ENCODE measurements at places on chromosomes 5 and 9. TPM values are rescaled to one million over a fixed set of nuclear protein-coding genes. Genes with fewer than 3 reads are reported as not detected.

Gene IL5
- not detected for polyA plus RNA-seq

Gene NPDC1
- polyA plus RNA-seq = 11.5 TPM

Gene UNC13B
- 5.3 TPM for polyA plus RNA-seq

Gene CAMK2A
- not detected for polyA plus RNA-seq

Gene DRD1
- polyA plus RNA-seq = not detected

Gene CDH6
- polyA plus RNA-seq = not detected

Gene SMU1
- 11.0 TPM for polyA plus RNA-seq

Gene GLRA1
- polyA plus RNA-seq = not detected

Gene F2R
- 12.5 TPM for polyA plus RNA-seq

Gene ORM2
- not detected for polyA plus RNA-seq

- no peak for DNase-seq
These were observed 6.3 kb upstream of the MVB12B start for GRCh38 chr9:126320158-126320922.

DNA sequence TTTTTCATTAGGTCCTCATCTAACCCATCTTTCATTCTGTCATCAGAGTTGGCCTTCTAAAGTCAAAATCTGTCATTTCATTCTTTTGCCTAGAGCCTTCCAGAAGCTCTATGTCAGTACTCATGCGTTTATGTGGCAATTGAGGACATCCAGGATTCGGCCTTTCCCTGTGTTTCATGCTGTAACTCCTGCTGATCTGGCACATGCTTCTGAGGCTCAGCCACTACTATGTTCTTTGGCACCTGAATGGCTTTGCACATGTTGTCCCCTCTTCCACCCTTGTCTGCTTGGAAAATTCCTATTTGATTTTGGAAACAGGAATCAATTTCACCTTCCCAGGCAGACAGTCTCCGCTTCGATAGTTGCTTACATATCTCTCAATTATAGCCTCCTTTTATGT is 84.9 kb downstream of the GDNF start:
- DNase-seq = no peak

- DNase-seq = peak; percentile 36
These were observed 2.1 kb downstream of the NR3C1 start for GRCh38 chr5:143401227-143402016.

- no peak for DNase-seq
These were observed 9.0 kb upstream of the DIPK1B start for GRCh38 chr9:136703276-136703860.

DNA sequence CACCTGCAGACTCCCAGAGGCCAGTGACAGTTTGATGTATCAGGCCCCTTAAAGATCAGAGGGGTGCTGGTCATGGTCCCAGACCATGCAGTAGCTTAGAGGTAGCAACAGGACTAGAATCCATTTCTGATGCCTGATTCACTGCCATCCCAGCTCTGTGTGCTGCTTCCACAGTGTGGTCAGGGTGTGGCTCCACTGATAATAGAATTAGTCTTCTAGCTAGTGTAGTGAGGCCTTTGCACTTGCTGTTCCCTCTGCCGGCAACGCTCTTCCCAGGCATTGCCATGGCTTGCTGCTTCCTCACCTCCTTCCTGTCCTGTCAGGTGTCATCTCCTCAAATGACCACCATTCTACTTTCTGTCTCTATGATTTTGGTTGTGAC is 15.8 kb downstream of the PPARGC1B start:
- no peak for DNase-seq

DNA sequence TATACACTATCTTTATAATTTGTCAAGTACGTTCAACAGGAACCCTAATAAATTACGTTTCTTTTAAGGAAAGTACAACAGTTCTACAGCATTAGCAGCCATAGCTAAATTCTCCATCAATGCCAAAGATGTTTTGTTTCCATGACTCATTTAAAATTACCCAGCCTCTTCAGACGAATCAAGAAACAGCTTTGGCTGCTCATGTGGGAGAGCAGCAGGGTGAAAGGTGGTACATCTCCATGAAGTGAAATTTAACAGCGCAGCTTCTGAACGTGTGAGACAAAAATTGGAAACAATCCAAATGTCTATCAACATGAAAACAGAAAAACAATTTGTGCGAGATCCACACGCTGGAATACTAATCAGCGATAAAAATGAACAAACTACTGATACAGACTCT is 327.3 kb upstream of the CDH6 start:
- DNase-seq = no peak

DNA sequence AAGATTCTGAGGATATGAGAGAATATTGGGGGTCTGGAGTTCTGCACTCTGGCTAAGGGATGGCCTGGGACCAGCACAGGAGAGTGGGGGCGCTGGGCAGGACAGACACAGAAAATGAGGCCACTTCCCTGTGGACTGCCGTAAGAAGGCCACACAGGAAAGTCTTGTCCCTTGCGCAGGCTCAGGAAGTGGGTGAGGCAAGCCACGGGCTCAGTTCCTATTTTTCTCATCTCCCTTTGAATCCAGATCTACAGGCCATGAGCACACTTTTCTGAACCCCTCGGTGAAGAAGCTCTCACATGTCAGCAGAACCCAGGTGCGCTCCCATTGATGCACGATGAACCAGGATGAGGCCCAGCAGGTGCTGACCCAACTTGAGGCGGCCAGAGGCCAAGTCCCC is 207.4 kb downstream of the AGTPBP1 start:
- no peak for DNase-seq

- no peak for DNase-seq
These were observed 21.8 kb downstream of the SPARC start for GRCh38 chr5:151664694-151665585.

- DNase-seq = no peak
These were observed 4.7 kb downstream of the PDLIM4 start for GRCh38 chr5:132261881-132262845.

GRCh38 chr9:93830606-93831005 is 124.5 kb downstream of the BARX1 start:
- no peak for DNase-seq

GRCh38 chr5:57805732-57806131 is 323.1 kb upstream of the ACTBL2 start:
- DNase-seq = no peak

DNA sequence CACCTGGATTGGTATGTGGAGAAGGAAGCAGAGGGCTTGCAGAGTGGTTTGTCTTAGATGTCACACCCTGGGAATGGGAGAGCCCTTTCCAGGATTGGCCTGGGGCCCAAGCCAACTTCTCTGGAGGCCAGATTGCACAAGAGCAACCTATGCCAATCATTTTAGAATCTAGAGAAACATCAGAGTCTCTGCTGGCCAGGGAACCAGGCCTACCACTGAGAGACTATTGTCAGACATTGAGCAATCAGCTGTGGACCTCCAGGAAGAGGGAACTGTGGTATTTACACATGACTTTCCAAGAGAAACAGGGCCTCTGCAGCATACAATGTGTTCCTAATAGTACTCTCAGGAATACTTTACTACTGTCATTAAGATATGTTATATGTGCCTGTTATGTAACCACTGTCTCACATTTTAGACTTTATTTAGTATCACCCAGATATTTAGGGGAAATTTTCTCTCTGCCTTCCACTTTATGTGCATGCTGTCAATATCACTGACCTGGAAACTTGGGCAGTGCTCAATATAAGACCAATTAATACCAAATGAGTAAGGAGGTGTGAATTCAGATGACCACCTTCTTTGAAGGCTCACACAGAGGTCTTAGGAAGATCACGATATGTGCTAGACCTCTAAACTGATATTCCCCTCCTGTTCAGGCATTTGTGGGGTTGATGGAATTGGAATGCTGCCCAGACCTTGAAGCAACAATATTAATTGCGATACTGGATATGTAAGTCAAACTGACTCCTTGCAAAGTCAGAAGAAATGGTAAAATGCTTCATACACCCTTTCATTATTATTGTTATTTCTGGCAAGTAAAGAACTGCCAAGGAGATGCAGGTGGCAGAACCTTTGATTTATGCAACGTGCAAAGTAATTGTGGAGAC is 20.5 kb upstream of the CCL28 start:
- peak; percentile 74 for DNase-seq

GRCh38 chr9:105132606-105133005 is 111.8 kb upstream of the SLC44A1 start:
- peak; percentile 48 for DNase-seq

- no peak for DNase-seq
These were observed 462.6 kb downstream of the CETN3 start for GRCh38 chr5:89946916-89947315.

GRCh38 chr9:2818804-2819121 is 25.1 kb downstream of the PUM3 start:
- no peak for DNase-seq

DNA sequence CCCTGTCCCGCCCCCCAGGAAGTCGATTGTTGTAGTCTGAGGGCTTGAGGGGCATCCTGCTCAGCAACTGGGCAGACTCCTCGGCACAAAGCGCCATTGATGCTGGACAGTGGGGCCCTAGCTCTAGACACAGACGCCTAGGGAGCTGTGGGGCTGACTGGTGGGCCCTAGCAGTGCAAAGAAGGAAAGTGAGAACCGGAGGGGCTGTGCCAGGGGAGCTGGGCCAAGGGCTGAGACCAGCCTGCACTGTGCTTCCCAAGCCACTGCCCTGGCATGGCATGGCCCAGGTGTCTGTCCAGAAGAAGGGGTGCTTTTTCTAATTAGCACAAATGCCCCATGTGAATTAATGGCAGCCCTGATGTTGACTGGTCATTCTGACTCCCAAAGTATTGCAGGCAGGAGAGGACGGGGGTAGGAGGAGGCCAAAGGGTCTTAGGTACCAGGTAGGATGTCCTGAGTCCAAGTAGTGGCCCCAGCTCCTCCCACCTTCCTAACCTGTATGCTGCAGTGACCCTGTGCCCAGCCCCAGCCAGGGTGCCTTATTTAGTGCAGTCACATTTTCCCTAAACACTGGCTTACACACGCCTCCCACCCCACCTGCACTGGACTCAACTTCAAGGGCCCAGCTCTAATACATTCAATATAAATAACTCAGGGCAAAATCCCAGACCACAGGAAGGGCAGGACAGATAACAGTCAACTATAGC is 15.9 kb downstream of the TCF7 start:
- DNase-seq = no peak
